Daoy (cell line): ENCODE measurements at places on chromosomes 11 and 22. TPM values are rescaled to one million over a fixed set of nuclear protein-coding genes. Genes with fewer than 3 reads are reported as not detected.

The MS4A7 gene
- total RNA-seq = not detected in 2 replicates

The BLID gene
- 0.34 TPM in 1 of 2 replicates, not detected in the other for total RNA-seq

- no peak for DNase-seq
Observed at GRCh38 chr11:92643827-92644226, 325.6 kb upstream of the MTNR1B start.

DNA sequence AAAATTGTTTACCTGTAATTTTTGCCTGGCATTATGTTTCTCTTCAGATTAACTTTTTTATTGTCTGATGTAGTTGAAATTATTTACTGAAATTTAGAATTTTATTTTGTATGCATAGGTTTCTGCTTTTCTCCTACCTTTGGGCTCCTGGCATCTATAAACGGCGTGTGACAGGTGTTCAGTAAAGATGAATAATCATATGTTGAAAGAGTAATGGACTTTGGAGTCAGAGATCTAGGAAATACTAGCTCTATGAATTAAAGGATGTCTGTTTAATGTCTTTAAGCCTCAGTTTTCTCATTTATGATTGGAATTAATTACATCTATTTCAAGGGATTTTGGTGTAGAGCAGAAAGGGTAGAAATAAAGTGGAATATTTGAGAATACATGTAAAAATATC lies 7.2 kb upstream of the ANGPTL5 start:
- DNase-seq = no peak

DNA sequence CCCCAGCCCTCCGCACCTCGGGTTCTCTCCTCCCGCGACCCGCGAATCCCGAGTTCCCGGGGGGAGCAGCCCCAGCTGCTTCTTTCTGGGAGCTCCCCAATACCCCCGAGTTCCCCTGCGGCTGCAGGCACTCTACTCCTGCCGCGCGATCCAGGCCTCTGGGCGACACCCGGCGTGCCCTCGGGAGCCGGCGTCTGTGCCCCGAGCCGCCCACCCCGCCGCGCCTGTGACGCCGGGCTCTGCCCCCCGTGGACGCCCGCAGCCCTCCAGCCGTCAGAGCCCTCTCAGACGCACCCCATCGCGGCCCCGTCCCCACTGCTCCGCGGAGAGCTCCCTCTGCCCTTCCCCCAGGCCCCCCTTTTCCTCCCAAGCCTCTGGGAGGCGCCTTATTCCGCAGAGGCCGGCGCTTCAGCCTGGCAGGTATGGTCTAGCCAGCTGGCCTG lies 422 bp downstream of the GLB1L2 start:
- no peak for DNase-seq

DNA sequence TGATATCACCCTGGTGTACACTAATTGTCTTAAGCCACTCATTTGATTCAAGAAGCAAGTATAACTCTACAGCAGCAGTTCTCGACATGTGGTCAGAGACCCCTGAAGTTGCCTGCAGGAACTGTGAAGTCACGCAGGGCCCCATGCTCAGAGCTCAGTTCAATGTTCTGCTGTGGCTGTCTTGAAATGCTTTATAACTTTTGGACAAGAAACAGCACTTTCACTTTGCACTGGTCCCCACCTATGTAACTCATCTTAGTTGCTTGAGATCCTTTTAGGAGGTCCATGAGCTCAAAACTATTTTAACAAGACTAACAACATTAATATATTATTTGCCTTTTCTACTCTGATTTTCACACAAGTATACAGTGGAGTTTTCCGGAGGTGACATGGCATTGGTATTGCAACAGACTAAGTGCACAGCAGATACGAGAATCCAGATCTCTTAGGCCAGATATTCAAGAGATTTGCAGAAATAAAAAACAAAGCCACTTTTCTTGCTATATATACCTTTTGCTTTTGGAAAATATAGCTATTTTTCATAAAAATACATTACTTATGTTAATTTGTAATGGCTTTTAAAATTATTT lies 64.8 kb downstream of the PRR5L start:
- no peak for DNase-seq
